ENCODE measurements at places on chromosomes 1 and 21.

DNA sequence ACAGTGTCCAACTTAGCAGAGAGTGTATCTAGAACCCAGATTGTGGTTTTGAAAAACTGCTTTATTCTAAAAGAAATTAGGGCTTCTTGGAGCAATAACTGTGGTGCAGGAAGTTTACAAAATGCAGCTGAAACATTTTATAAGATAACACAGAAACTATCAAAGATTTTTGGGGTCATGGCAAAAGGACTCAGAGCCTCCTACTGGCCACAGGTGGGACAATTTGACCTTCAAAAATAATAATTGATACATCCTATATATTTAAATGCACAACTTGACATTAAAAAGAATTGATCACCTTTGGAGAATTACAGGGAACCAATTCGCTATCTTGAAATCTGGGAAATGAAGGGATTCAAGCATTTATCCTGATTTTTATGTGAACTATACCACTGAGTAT lies 235.2 kb downstream of the RPS6KC1 start:
- no peak for DNase-seq

DNA sequence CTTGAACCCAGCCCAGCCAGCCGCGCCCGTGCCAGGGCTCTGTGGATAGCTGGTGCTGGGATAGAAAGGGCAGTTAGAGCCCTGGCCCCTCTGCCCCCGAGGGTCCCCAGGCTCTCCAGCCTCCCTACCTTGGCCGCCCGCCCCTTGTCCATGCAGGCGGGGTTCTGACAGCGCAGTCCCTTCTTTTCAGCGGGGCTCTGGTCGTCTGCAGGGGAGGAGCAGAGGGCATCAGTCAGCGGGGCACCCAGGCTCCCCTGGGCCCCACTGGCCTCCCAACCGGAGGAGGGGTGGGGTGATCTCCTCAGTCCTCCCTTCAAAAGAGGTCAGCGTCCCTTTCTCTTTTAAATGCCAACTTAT lies 4.9 kb upstream of the PLEKHG5 start:
- no peak for DNase-seq

DNA sequence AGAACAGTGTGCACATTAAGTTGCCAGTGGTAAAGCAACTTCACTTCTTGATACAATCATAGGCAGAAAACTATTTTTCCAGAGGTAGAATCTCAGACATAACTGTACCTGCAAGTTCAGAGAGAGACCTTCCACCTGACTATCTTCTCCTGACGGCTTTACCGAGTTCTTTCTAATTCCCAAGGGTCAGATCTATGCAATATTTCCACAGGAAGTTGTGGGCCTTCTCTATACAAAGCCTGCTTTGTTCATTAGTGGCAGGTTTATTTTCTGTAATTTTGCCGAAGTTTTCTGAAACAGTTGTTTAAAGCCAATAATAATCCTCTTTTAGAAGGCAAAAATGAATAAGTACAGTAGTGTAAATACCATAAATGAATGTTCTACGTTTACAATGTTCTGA lies 58.2 kb upstream of the RCC1 start:
- DNase-seq, result no peak

DNA sequence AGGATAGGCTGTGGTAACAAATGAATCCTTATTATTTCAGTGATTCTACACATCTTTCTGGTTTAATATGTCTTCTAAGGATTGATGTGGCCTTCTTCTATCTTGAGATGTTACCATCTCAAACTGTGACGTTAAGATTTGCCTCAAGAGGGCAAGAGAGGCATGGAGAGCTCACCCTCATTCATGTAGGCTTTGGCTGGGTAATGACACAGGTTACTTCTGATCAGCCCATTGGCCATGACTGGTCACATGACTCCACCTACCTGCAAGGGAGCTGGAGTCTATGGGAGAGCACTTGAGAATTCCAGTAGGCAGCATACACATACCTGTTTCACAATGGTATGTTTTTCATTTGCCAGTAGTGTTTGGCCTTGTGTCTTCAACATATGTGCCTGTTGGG lies 30.0 kb downstream of the CACHD1 start:
- no peak for DNase-seq
